NCI-H2081 (cell line): ENCODE measurements at places on chromosomes 3 and 15.
A peak's percentile ranks its signal among the peaks of the same experiment; 100 is the strongest.

- DNase-seq: no peak
Measured at GRCh38 chr3:170751899-170752293, 118.1 kb downstream of the RPL22L1 start.

DNA sequence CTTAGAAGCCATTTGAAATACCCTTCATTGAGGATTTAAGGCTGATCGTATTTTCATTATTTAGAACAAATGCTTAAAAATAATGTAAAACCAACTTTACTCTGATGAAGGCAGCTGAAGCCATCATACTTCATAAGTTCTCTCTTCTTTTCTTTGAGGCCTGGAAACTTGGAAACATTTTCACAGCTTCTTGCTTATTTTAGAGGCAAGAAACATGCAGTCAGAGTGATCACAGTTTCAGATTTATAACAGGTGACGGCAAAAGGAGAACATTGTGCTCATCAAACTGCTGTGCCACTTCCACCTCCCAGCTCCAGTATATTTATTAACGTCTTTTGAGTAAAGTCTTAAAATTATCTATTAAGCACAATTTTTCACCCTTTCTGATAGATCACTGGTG is 376.1 kb downstream of the PTPRG start:
- DNase-seq: no peak

DNA sequence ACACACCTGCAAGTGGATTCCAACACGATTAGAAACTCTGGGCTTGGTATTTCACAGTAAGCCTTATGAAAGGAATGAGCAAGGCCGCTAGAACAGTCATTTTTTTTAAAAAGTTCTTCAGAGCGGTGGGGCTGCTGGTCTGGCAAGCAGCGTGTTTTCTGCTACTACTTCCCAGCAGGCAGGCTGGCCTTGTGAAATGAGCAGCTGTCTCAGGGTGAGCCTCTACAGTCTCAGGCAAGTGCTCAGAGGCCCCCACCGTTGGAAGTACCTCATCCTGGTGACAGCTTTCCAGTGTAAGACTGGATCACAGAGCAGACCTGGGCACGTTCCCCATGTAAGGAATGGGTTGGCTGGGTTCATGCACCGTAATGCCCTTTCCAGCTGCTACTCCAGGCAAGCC is 119.2 kb downstream of the LRIG1 start:
- no peak for DNase-seq

DNA sequence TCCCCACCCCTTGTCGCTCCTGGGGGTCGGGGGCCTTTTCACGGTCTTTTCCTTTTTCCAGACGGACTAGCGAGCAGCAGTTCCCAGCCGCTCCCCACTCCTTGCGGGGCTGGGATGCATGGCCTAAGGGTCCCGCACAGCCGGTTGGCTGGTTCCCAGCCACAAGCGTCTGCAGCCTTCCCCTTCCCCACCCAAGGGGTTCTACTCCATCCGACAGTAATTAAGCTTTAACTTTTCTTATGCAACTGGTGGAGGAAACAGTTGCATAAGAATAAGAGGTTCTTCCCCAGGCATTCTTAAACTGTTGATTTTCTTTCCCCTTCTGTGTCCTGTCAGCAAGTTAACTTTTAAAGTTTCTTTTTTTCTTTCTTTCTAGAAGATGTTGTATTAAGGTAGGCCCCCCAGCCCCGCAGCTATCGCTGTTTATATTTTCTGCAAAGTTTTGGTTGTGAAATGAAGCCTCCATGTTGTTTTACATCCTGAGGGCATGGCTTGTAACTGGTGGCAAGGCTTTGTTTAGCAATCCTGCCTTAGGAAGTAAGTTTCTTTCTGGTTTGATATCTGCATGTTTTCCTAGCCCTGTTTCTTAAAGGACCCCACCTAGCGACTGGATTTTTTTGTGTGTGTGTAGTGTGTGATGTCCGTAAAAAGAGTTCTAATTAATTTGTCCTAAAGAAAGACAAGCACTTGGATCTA is 207.5 kb downstream of the ZNF385D start:
- no peak for DNase-seq

GRCh38 chr3:136787349-136787748 is 31.6 kb upstream of the SLC35G2 start:
- no peak for DNase-seq

- DNase-seq: peak; percentile 42
Measured at GRCh38 chr3:104273046-104273649, 1093.6 kb upstream of the ALCAM start.

DNA sequence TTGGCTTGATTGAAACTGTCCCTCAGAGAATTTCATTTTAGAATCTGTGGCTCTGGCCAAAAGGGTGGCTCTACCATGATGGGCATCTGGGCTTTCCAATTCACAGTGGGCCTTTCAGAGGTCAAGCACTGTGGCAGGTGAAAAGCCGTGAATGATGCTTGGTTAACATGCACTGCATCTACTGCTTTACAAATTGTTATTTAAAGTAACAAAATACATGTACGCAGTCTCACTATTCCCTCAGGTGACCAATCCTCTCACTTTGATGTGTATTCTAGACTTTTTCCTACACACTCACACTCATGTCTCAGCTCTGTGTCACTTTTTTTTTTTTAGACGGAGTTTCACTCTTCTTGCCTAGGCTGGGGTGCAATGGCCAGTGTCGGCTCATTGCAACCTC is 70.5 kb downstream of the MGLL start:
- DNase-seq: no peak

GRCh38 chr3:146953511-146953981 is 348.4 kb upstream of the PLSCR5 start:
- no peak for DNase-seq

- no peak for DNase-seq
Measured at GRCh38 chr3:16059711-16060357, 114.6 kb upstream of the GALNT15 start.

GRCh38 chr15:65286069-65286703 is 497 bp downstream of the PARP16 start:
- DNase-seq: peak; percentile 28

DNA sequence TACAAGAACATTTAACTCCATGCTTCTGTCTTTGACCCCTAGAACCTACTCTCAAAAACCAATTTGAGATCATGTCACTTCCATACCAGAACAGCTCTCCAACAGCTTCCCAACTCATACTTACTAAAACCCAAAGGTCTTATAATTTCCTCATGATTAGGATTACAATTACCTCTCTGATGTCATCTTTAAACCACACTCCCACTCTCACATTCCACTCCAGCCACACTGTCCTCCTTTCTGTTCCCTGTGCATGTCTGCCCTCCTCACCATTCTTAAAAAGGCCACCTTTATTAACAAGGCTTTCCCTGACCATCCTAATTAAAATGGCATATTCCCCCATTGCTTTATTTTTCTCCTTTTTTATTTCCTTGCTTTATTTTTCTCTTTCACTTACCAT is 18.9 kb downstream of the PHC3 start:
- no peak for DNase-seq

DNA sequence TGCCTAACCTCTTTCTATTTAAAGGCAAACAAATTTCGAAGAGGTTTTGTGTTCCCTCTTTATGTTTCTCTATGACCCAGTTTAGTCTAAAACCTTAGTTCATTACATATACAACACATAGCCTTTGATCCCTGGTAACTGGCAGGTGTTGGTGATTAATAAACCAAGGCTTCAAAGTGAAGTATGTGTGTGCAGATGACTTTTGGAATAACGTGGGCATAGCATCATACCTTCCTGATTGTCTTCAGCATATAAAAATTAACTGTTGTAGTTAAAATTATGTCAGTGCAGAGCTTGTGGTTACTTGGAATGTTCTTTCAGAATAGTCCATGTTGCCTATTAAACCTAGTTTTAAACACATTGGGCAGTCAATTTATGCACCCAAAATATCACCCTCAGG is 608.3 kb downstream of the ROBO2 start:
- DNase-seq: no peak

DNA sequence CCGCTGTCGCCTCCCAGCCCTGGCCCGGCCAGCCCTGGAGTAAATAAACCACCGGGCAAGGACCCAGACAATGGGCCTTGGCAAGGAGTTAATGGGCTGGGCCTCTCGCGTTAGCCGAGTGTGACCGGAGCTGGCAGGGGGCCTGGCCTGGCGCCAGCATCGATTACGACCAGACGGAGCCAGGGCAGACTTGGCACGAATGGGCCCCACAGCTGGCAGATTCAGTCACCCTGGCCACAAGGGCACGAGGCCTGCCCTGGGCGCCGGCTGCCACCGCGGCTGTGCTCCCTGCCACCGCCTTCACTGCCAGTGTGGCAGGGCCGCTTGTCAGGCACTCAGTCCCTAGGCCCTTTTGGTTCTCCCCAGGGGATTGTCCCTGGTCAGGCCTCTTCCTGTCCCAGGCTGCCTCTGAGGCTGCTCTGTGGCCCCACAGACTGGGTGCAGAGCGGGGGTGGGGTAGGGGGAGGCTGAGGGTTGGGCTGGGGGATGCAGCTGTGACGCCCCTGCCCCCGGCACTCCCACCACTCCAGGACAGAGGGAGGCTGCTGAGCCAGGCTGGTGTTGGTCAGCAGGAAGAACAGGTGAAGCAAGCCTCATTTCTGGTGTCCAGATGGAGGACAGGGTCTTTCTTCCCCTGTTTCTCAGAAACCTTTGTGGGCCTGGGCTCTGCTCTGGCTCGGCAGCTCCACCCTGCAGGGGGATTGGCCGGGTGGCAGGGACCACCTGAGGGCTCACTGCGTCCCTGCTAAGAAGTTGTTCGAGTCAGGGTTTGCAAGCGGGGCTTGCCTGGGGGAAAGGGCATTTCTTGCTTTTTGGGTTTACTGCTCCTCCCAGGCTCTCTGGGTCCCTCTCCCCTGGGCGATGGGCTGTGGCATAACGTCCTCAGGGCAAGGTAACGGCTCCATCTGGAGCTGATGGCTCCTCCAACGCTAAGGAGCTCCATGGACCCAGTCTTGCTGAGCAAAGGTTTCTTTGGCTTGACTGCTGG is 30.5 kb upstream of the SRP14 start:
- DNase-seq: peak; percentile 98

- peak; percentile 76 for DNase-seq
Measured at GRCh38 chr15:67456677-67457529, 64.0 kb upstream of the C15orf61 start.

GRCh38 chr3:31064021-31064420 is 169.6 kb upstream of the GADL1 start:
- no peak for DNase-seq

DNA sequence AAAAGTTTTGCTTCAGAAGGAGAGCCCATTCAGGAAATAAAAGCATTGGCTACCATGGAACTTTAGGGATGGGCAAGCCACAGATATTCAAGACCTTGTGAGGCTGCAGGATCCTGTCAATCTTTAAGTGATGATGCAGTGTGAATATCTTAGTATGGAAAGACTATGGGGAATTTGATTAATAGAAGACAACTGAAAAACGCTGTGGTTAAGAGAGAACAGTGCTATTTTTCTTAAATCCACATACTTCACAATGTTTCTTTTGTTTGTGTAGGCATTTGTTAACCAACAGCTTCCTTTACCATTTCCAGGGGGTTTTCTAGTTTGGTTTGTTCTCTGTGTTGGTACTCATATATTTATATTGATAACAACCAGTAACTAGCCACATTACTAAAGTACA is 90.3 kb downstream of the TMEM212 start:
- no peak for DNase-seq

- DNase-seq: no peak
Measured at GRCh38 chr3:143396790-143397189, 277.2 kb downstream of the CHST2 start.

DNA sequence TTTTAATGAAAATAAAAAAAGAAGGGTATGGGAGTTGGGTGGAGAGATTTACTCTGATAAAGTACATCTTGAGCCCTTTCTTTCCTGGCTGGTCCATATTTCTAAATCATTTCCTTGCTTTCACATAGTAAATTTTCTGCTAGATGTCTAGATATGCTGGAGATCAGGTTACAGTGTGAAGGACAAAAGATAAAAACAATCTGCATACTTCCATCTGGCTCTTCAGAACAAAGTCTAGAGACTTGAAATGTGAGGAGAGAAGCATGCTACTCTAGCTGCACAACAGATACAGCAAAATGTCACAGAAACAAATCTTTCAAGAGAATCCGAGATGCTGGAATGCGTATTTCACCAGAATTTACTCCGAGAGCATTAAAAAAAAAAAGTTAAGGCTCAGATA is 42.2 kb downstream of the FOXP1 start:
- DNase-seq: no peak

DNA sequence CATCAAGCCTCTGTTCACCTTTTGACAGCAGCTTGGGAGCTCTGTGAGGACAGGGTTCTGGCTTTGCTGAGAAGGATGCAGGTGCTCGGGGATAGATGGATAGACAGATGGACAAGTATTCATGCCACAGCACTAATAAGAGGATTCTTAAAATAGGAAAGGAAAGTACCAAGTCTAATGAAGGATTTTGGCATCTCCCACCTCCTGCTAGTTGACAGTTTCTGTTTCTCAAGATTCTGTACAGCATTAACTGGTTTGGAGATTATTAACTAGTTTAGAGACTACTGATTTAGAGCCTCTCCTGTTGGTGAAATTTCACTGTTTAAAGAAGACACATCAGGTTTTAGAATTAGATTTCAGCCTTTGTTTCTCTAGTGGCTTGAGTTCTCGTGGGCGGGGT is 152.3 kb downstream of the CACNA1D start:
- DNase-seq: no peak

GRCh38 chr15:70558406-70559264 is 204.7 kb downstream of the UACA start:
- no peak for DNase-seq

- no peak for DNase-seq
Measured at GRCh38 chr3:7657214-7658112, 796.5 kb downstream of the GRM7 start.
